ENCODE measurements at places on chromosomes 5 and 9.

- ATAC-seq, result no peak
These were observed 22.5 kb upstream of the DMRT1 start for GRCh38 chr9:818958-819357.

GRCh38 chr5:157802736-157803135, 56.2 kb downstream of the CLINT1 start:
- ATAC-seq, result no peak

DNA sequence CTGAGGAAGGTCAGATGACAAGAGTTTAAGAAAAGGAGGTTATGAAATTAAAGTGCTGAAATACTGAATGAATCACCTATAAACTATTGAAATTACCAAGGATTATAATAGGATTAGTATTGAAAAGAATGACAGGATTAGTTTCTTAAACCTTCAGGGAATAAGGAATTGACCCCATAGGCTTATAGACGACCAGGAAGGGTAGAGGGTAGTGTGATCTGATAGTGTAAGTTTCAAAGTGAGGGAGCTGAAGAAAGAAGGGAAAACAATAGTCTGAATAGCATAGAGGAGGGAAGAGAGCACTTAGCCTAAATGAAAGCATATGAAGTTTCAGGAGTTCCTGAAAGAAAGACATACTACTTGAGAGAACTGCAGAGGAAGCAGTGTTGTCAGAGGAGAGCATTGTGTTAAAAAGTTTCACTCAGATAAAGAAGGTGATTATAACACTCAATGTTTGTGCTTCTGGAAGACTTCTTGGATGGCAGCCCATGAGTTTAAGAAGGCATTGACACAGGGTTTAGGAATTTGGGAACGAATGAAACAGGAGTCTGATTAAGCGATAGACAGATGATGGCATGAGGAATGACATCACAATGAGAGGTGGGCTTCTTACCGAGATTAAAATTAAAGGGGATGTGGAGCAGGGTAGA, 557.9 kb upstream of the GRAMD2B start:
- ATAC-seq, result no peak

DNA sequence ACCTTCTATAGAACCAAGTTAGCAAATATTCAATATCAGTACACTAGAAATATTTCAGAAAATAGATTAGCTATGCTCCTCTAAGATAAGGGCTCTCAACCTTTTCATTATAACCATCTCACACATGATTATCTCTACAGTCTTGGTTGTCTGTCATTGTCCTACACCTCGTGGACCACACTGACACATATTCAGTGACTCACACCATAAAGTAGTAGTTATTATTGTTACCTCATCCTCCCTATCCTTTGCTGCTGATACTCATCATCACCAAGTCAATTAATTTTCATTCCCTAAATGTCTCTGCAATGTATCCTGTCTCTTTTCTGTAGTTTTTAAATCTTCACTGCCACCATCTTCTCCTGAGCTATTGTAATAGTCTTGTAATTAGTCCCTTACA, 1309.2 kb upstream of the C9orf72 start:
- no peak for ATAC-seq
